ENCODE measurements at places on chromosomes 12 and 14.

GRCh38 chr12:129827866-129828384, 75.9 kb downstream of the TMEM132D start:
- DNase-seq: no peak

DNA sequence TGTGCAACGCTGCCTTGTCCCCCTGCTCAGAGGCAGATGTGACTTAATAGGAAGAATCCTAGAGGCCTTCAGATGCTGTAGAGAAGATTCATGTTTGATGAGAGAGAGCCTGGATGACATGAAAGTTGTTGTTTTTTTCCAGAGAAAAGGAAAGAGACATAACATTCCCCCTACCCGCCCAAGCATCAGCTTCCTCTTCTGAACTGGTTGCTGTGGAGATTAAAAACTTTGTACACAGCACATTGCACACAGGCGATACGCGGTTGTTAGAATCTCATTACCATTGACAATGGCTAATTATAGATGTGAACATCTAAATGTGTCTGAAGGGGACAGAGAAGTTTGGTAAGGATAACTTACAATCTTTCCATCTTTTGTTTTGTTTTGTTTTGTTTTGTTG, 13.6 kb upstream of the ETFBKMT start:
- DNase-seq: no peak

GRCh38 chr12:2251526-2252209, 198.9 kb downstream of the CACNA1C start:
- DNase-seq: no peak

GRCh38 chr12:56670836-56671235, 17.2 kb downstream of the PTGES3 start:
- no peak for DNase-seq

DNA sequence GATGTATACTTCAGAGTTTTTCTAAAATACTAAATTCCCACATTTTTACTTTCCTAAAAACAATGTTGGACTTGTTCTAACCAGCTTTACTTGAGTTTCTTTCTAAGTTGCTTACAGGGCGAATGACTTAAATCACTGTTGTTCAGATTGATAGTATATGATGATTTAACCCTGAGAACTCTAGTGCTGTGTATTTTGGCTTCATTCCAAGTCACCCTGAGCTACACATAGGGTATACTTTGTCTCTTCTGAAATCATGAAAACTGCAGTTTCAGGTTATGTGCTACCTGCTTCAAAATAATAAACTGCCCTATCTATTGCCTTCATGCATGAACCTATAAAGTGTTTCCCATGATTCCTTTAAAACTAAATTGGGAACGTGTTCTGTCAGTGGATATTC, 162.5 kb upstream of the PDE3A start:
- DNase-seq: no peak

DNA sequence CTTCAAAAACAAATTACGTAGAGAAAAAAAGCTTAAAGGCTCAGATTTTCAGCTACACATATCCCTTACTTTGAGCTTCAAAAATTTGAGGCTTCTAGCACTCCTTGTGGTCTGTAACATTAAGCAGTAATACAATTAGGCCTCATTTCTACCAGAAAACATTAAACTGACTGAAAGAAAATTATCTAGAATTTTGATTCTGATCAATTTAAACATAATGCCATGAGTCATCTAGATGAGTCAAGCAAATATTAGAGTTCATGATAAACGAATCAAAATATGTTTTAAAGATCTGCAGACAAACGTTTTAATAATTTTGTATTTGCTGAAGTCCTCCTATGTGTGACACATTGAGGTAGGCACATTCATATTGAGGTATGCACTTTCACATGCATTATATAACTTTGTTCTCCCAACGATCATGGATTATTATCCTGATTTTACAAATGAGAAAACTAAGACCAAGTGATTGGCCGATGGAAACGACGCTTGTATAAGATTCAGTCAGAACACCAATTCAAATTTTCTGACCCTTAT, 4.3 kb downstream of the OSBPL8 start:
- no peak for DNase-seq

GRCh38 chr12:90170740-90171139, 462.1 kb upstream of the ATP2B1 start:
- DNase-seq: no peak

DNA sequence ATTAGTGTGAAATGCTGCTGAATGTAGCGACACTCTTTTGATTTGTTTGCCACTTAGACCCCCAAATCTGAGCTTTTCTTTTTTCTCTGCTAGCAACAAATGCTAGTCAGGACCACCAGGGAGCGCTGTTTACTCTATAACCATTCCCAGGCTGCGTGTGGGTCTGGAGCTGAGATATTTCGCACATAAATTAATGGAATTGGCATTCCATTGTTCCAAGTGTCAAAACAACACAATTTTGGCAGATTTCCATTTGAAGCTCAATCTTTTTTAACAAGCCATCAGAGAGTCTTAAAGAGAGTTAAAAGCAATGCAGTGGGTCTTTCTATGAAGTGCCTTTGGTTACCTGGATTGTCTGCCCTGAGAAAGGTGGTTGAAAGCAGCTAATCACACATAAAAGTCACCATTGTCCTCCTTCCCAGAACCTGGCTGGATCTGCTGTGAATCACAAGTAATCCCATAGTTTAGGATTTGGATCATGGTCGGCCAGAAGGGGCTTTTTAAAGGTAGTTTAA, 7.4 kb upstream of the TMEM132C start:
- DNase-seq: peak; percentile 25

DNA sequence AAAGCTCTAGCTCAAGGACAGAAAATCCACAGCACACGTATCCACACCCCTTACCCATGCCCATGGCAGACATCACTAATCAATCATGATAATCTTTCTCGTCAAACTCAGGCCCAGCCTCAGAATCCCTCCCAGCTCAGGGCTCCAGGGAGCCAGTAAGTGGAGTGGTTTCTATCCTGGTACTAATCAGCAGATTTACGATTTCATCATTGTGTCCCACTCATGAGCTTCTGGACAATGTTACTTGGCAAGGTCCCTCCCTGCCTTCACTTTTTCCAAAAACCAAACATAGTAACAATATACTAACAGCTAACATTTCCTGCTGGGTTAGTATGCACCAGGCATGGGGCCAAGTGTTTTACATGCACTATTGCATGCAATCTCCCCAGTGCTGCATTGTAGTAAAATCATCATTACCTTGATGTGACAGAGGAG, 45.8 kb upstream of the NCOR2 start:
- no peak for DNase-seq

GRCh38 chr12:114588061-114588460, 95.9 kb downstream of the TBX3 start:
- no peak for DNase-seq

DNA sequence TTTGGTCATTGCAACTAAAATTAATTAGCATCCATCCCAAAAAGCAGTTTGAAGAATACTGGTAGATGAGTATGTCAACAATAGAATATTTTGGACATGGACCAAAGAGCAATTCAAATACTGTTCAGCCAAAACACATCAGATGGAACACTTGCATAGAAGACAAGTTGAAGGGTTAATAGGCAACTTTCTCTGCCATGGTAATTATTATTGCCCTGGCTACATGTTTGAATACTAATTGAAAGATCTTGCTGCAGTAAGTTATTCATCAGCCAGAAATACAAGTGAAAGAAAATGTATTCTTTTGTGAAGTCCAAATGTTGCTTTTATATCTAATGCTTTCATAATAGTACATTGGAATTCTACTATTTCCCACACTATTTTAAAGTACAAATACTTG, 10.1 kb downstream of the ANO6 start:
- no peak for DNase-seq

DNA sequence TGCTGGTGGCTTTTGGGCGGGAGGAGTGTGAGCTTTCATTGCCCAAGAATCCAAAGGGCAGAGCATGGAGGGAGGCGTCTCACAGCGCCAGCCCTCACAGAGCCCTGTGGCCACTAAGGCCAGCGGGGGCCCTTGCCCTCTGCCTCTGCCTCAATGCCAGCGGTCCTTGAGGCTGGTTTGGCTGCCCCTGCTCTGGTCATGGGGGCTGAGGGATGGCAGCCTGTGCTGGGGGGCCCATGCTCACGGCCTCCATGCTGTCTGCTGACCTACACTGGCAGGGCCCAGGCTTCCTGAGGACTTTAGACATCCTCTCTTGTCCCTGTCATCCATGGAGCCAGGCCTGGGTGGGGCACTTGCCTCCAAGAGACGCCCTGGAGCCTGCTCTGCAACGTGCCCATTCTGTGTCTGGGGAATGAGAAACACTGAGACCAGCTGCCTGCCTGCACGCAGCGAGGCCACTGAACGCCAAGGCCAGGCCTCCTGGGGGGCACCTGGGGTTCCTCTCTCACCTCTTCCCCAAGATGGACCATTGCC, 143.4 kb downstream of the KIF26A start:
- no peak for DNase-seq

- no peak for DNase-seq
These were observed 315 bp downstream of the ABCD2 start for GRCh38 chr12:39619316-39619659.

Measured in NCI-H146 (cell line).